Gastroesophageal sphincter (tissue), 4 donors: ENCODE measurements at places on chromosomes 6 and 20. TPM values are rescaled to one million over a fixed set of nuclear protein-coding genes. Genes with fewer than 3 reads are reported as not detected.

The NHLRC1 gene
- 0.54 TPM for total RNA-seq

The SIRPB1 gene
- total RNA-seq: 6.9 TPM

The GSTA3 gene
- not detected for total RNA-seq

The KCNG1 gene
- 0.46 TPM for total RNA-seq

The KCNQ5 gene
- 0.96 TPM for total RNA-seq

The PRR18 gene
- not detected for total RNA-seq

The MAK gene
- not detected for total RNA-seq

GRCh38 chr20:53497246-53497645, 96.4 kb downstream of the ZNF217 start:
- no peak for ATAC-seq

- no peak for ATAC-seq
Measured at GRCh38 chr6:166955121-166955864, 1.1 kb downstream of the RNASET2 start.

DNA sequence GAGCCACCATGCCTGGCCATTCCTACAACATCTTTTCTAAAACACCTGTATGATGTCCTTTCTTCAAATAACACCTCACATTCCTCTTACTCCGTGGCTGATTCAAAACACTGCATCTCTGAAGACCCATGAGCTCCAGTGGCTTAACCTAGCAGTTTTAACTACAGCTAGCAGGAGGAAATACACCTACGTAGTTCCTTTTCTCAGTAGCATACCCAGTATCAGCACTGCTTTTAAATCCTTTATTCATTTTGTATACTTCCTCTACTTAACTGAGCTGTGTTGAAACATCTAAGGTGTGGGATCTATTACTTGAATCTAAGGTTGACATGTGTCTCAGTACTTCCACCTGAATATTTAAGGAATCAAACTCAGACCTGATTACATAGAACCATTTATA, 113.6 kb upstream of the CCDC28A start:
- ATAC-seq: no peak

DNA sequence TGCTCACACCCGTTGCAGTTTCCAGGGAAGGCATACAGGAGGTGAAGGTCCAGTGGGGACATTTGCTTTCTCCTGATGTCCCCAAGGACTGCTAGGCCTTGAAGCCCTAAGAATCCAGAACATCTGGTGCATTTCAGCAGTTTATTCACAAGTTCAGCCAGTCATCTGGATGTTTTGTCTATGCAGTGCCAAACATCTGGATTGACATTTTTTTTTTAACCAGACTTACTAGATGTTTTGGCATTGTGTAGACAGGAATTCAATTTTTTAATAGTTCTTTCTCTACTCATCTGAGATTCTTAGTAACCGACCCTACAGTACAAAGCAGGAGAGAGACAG, 256.2 kb downstream of the CLIC5 start:
- peak; percentile 46 for ATAC-seq

DNA sequence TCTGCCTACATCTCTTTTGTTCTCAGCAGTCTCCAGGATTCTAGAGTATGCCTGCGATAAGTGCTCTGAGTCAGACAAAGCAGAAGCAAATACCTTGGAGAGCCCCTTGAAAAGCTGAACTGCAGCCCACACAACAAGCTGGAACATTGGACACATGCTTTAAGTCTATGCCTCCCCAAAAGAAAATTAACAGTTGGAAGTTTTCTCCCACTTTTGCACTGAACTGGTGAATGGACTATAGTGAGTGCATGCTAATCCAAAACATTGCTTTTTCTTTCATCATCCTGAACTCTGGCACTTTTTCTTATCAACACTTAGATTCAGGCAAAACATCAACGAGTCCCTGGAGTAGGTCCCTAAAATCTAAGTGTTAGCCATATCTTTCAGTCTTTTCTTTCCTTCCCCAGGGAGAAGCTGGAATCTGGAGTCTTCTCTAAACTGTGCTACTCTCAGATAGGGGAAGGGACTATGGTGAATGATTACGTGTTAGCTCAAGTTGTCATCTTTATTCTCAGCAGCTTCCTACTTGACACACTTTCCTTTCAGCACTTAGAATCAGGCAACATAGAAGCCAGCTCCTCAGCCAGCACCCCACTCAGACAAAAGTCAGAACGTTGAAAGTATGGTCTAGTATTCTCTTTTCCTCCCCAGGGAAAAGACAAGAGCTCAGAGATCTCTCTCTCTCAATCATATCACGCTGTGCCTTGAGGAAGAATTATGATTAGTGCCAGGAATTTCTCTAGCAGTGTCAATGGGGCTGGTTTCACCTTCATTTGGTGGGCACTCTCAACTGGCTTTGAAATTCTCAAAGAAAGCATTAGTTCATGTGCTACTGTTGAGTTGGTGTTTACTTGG, 811.0 kb upstream of the GJE1 start:
- no peak for ATAC-seq

DNA sequence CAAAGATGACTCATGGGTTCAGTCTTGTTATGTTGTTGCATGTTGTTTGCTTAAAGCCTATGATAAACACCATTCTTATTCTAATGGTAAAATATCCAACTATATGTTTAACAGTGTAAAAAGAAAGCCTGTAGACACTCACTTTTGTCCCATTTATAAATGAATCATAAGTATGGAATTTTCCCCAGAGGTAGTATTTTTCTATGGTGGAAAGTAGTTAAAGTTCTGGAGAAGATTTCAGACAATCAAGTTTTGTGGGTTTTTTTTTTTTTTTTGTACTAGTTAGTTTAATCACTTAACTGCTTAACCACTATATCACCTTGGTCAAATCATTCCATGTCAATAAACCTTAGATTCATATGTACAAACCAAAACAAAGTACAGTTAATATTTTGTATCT, 35.8 kb downstream of the PTCHD4 start:
- no peak for ATAC-seq

- ATAC-seq: no peak
Measured at GRCh38 chr6:168972128-168972527, 281.5 kb downstream of the THBS2 start.

- ATAC-seq: no peak
Measured at GRCh38 chr20:52179331-52180179, 12.0 kb downstream of the ZFP64 start.
